Stimulated activated CD4-positive, alpha-beta T cell treated with anti-CD3 and anti-CD28 coated beads, Interleukin-1b, Interleukin-23, amount 100 ng/mL, for 1 hour (primary cell): ENCODE measurements at places on chromosomes 5 and 9.

GRCh38 chr5:121292664-121293063 lies 559.0 kb upstream of the FTMT start:
- DNase-seq = no peak

- DNase-seq = no peak
Measured at GRCh38 chr9:82539856-82540579, 522.9 kb downstream of the RASEF start.

DNA sequence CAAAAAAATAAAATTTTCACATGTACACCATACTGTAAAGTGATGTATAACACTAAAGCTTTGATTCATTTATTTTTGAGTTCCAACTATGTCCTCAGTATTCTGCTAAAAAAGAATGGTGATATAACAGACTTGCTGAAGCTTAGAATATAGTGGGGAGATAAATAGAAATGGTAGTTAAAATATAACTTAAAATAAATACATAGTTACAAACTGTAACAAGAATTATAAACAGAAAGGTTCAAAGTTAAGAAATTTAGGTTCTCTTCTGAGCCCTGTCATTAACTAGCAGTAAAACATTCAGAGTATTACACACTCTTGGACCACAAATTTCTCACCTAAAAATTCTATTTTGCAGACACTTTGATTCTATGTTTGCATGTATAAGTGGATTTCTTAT lies 392.1 kb downstream of the ANXA1 start:
- DNase-seq = no peak

DNA sequence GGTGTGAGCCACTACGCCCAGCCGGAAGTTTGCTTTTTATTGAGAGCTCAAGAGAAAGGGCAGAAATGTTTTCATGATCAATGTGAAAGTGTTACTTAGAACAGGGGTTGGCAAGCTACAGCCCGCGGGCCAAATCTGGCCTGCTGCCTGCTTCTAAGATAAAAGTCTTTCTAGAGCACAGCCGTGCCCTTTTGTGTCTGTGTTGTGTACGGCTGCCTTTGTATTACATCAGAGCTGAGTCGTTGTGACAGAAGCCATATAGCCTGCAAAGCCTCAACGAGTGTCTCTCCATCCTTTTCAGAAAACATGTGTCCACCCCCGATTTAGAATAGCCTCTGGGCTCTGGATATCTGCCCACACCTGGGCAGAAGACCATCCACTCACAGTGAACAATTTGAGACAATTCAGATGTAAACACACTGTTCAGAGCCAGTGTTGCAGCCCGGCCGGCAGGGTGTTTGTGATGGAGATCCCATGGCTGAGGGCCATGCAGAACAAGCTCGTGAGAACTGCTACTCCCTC lies 28.8 kb downstream of the AK8 start:
- DNase-seq = no peak

GRCh38 chr9:672851-673250 lies 168.6 kb upstream of the DMRT1 start:
- no peak for DNase-seq

DNA sequence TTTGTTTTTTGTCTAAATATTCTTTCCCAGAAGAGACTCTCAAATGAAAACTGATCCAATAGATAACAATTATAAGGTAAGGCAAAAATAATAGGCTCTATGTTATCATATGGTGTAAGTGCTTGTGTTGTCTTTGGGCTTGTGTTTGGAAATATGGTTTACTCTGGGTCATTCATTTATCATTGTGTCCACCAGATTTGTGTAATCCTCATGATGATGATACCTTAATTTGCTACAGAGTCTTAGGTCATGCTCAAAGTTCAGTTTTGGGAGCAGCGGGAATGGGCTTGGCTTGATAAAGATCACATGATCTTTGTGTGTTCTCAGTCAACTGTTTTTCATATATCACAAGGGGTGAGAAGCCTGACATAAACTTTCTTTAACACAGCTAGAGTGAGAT lies 34.2 kb downstream of the PLPPR1 start:
- no peak for DNase-seq

DNA sequence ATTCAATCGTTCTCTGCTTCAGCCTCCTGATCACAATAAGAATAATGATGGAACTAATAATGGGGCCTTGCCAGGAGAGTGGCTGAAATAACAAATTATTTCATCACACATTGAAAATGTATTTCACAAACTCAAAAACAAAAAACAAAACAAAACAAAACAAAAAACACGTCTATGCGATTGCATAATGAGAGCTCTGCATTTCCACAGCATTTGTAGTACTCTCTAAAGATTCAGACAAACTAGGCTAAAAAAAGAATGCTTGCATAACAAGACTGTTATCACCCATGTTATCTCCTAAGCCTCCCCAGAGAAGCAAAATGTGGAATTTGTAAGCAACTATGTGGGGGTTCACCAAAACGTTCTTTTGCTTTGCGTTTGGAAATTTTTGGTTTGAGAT lies 48.1 kb downstream of the PRELID2 start:
- DNase-seq = no peak

DNA sequence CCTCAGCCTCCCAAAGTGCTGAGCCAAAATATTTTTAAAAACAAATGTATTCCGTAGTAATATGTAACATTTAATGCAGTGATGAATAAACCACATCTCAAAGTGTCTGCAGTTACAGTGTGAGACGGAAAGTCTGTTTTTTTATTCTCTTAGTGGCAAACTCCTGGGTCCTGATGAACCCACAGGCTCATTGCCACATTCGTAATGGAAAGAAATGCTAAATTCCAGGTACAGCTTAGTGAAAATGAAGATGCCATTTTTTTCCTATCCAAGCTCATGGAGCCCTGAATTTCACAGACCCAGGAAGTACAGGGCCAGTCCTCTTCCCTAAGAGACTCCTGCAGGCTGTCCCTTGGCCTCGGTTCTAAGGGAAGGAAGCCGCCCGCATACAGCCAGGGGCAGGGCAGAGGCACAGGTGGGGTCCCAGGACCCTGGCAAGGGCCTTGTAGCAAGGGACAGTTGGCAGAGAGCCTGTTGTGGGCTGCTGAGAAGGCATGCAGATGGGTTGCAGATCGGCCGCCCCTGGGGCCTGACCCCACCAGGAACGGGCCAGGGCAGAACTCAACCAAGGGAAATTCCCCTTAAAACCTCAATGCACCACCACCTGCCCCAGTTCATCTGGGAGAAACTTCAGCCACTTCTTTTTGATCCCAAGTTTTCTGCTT lies 36.2 kb downstream of the IPPK start:
- no peak for DNase-seq

DNA sequence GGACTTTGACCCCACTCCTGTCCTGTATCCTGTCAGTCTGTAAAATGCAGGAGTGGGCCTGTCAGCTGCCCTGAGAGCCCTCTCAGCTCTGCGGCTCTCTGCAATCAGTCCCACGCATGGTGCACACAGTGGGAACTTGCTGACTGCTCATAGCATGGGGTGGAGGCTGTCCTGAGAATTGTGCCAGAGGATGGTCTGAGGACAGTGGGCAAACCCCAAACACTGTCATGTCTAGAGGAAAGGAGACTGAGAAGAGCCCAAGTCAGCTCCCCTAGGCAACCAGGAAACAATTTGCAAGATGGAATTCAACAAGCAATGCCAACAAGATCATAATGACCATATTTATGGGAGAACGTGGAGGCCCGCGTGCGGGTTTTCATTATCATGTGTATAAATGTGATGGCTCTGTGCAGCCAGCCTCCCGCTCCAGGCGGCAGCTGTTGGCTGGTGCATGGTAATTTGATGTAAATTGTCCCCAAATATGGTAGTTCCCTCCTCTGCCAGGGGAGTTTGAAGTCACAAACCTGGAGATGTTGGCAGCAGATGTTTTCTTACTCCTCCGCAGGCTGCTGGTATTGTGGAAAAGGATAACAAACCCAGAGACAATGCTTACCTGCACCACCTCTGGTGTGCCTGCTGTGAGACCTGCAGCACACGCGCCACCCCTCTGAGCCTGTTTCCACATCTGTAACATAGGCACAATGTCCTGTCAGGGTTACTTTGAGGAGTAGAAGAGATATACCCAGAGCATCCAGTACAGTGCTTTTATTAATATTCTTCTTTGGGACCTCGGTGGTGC lies 39.8 kb upstream of the ALDH1B1 start:
- no peak for DNase-seq

GRCh38 chr9:21095561-21095960 lies 17.8 kb upstream of the IFNB1 start:
- DNase-seq = no peak

- DNase-seq = no peak
Measured at GRCh38 chr9:27404661-27405060, 107.7 kb upstream of the EQTN start.

- no peak for DNase-seq
Measured at GRCh38 chr9:126516936-126517832, 96.5 kb upstream of the LMX1B start.

DNA sequence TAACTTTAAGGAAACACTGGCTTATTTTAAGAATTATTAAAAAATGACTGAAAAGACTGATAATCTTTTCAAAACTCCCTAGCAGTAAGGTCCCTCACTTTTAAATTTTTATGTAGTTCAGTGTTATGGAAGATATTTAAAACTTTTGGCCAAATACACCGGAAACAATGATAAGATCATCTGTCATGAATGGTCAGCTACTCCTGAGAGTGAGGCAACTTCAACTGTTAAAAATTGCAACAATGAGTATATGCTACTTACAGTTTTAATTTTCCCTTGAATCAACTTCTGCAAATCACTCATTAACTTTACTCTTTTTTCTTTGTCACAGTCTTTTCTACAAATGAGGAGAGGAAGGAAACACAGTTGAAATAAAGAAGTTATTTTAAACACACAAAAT lies 10.8 kb downstream of the PUM3 start:
- no peak for DNase-seq

GRCh38 chr5:95925939-95926338 lies 35.7 kb downstream of the ELL2 start:
- DNase-seq = no peak

DNA sequence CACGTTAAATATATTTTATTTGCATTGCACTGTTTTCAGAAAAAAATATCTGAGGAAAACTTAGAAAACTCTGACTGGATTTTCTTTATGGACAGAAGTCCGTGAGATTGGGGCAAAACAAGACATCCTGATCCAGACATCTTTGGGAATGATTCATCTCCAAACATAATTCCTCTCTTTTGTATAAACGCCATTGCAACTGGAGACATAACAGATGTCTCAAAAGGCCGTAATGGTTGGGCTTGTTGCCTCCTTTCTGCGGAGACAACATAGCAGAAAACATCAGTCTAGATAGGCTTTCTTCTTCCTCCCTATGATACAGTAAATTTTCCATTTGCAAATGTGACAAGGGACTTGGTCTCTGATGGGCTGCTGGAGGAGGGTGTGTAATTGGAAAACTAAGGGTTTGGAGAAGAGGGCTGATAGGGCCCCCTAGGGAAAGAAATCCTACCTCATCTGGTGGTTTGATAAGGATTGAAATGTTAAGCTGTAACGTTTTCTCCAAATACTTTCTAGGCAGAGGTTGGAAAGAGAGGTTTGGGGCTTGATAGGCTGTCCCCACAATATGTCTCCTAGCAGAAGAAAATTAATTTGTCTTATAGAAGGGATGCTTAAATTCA lies 631.5 kb upstream of the ST8SIA4 start:
- DNase-seq = no peak

DNA sequence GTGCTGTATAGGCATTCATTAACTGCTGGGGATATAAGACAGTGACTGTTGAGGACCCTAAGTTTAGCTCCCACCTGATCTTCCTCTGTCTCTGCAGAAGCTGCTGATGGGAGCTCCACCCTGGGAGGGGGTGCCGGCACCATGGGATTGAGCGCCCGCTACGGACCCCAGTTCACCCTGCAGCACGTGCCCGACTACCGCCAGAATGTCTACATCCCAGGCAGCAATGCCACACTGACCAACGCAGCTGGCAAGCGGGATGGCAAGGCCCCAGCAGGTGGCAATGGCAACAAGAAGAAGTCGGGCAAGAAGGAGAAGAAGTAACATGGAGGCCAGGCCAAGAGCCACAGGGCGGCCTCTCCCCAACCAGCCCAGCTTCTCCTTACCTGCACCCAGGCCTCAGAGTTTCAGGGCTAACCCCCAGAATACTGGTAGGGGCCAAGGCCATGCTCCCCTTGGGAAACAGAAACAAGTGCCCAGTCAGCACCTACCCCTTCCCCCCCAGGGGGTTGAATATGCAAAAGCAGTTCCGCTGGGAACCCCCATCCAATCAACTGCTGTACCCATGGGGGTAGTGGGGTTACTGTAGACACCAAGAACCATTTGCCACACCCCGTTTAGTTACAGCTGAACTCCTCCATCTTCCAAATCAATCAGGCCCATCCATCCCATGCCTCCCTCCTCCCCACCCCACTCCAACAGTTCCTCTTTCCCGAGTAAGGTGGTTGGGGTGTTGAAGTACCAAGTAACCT lies 22.1 kb downstream of the PCDHGC5 start:
- DNase-seq = no peak

DNA sequence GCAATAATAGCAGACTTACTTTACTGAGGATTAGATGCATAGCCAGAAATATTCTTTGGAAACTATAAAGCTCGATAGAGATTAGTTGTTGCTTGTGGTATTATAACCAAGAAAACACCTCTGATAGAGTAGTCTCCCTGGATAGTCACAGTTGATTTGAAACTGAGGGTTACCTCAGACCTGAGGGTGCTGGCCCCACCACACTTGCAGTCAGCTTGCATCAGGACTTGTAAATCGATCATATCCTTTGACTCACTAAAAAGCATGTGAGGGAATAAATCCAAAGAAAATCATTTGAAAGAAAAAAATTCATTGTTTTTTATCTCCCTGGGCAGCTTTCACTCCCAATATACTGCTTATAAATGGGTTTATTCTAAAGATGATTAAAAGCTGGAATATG lies 39.4 kb downstream of the GALNT12 start:
- no peak for DNase-seq

DNA sequence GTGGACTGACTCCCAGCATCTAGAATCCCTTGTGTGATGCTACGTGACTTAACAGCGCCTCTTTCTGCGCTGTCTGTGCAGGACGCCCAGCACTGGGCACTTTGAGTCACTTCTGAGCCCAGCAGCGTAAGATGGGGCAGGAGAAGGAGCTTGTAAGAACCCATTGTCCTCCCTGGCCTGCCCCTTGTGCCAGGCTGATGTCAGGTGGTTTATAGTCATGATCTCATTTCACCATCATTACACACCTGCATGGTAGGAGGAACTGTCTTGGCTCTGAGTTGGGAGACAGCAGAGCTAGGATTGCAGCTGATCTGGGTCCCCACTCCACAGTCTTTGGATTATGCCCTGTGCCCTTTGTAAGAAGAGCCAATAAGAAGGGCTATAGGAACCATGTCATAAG lies 12.2 kb downstream of the ERGIC1 start:
- no peak for DNase-seq

GRCh38 chr9:86792136-86792535 lies 155.2 kb downstream of the GAS1 start:
- DNase-seq = no peak

- DNase-seq = no peak
Measured at GRCh38 chr5:73031839-73032238, 76.0 kb downstream of the FCHO2 start.

DNA sequence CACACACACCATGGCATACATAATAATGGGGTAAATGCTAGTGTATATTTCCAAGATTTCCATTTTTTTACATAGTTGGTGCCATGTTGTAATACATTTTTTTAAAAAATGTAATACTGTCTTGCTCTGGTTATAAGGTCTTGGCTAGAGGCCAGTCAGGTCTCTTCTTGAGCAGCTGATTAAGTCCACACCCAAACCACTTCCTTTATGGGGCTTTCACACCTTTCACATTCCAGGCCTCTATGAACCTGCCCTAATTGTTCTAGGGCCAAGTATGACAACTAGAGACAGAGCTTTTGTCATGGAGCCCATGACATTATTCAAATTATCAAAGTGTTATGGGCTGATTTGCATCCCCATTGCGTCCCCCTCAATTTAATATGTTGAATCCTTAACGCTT lies 495.6 kb upstream of the CTNND2 start:
- no peak for DNase-seq
